ENCODE measurements at places on chromosomes 13 and 19.

DNA sequence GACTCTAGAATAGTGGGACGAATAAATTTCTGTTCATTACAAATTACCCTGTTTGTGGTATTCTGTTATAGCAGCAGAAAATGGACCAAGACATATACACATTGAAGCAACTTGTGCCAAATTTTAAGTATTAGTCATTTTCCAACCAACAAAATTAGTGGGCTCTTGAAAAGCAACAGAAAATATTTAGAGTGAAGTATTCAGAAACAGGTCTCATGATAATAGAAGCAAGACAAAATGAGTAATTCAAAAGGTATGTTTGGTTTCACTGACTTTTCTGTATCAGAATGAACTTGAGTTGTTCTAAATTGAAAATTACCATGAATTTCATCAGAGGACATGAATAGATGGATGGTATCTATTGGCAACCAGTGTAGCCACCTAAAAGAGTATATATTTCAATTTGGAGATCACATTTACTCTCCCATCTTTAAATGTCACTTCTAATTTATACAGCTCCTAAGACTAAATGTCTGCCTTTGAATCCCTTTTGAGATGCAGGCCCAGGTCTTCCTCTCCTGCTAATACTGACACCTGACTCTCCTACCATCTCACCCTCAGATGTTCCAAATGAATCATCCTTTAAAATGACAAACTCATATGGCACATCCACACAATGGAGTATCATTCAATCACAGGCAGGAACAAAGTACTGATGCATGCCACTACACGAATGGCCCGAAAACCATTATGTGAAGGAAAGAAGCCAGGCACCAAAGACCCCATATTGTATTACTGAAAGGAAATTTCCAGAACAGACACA lies 40.7 kb upstream of the DOCK9 start:
- DNase-seq: no peak

GRCh38 chr13:45674908-45675307 lies 27.2 kb upstream of the CBY2 start:
- no peak for DNase-seq

DNA sequence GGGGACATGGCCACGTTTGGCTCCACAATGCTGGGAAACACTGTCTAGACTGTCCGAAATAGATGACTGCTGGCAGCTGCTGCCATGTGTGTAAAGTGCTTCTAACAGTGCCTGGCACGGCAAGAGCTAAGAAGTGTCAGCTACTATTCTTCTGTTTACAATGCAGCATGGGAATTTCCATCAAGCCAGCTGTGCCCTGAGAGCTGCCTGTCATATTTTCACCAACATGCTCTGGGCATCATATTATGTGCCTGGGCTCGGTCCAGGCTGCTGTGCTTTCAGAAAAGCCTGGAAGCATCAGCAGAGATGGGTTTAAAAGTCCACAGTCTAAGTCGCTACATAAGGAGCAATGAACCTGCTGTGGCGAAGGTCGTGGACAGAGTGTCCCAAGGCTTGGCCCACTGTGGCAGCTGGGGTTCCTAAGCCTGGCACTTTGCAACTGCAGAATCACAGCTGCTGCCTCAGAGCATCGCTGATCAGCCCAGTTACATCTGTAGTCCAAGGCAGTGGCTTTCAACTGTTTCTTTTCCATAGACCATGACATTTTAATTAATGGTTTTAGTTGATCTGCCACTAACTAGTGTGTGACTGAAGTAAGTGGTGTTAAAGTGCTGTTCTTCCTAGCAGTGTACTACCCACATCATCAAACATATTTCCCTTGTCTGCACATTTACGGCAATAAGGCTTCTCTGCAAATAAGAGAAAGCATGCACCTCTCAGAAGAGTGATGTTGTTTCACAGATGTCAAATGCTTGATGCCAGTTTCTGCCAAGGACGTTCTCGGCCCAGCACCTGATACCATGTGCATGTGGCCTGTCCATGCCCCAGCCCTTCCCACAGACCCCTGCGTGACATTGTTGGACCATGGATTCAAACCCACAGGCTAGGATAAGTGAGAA lies 95.7 kb upstream of the C1QTNF9B start:
- no peak for DNase-seq

- DNase-seq: no peak
Measured at GRCh38 chr13:98792321-98792720, 39.8 kb upstream of the SLC15A1 start.

DNA sequence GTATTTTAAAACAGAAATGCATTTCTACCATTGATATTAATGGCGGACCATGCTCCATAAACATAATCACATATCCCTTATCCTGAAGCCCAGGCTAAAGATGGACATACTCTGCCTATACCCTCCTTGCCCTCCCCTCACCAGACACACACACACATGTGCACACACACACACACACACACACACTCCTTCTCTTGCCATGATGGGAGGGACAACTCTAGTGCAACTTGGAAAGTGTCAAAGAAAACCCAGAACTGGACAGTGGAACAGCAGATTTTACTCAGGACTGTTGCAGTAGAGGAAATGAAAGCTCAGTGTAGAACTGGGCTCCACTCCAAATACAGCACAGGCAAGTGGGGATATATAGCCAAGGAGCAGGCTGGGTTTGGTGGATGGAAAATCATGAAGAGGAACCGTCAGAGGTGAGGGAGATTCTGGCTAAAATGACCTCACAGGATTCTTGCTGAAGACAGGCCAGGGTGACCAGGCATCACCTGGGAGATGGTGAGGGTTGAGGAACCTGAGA lies 40.8 kb downstream of the TNFRSF19 start:
- no peak for DNase-seq

- DNase-seq: no peak
Measured at GRCh38 chr19:30353394-30353945, 18.7 kb upstream of the ZNF536 start.

DNA sequence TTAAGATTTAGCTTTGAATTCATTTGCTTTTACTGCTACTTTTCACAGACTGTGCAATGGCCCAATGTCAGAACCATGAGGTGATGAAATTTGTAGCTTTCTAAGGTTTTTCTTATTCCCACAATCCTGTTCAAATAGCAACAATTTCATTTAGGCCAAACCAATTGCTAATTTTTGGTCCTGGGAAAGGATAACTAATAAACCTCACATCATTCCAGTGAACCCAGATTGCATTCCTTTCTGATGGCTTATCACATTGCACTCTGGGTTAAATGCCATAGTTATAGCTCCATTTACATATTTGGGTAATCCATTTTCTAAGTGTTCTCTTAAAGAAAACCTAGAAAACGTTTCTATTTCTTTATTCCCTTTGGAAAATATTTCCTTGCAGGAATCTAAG lies 22.9 kb upstream of the POMP start:
- no peak for DNase-seq

- DNase-seq: peak; percentile 33
Measured at GRCh38 chr19:24033963-24034342, 53.0 kb upstream of the ZNF254 start.

GRCh38 chr13:73081256-73081915 lies 22.6 kb downstream of the KLF5 start:
- no peak for DNase-seq

DNA sequence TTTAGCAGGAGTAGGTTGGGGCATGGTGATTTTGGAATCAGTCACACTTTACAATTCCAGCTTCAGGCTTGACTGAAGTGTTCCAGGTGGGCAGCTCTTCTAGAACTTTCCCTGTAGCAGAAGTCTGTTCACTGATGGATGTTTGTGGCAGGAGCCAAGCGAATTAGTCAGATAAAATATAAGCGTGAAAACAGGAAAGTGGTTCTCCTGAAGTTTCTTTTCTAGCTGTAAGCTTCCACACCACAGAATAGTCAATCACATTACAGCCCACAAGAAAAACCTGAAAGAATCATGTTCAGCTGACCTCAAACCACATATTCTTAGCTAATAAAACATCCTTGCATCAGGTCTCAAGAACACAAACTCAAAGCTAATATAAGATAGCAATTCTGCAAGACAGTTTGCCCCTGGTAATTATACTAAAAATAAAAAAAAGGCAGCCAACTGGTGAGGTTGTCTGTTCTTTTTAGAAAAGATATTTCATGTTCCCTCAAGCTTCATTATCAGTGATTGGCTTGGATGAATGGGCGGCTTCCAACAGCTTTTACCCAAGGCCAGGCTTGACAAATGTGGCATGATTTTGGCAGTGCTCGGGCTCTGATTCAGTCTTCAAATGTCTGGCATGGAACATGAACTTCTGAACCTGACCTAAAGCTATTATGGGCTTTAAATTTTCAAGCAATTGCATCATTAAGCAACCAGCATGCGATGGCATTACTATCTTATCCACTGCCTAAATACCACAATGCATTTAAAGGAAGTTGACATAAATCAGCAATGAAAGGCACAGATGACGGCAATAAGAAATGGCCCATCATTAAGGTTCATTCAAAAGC lies 136.8 kb downstream of the DCLK1 start:
- DNase-seq: no peak
